ENCODE measurements at places on chromosomes 3 and 15. TPM values are rescaled to one million over a fixed set of nuclear protein-coding genes. Genes with fewer than 3 reads are reported as not detected.
A peak's percentile ranks its signal among the peaks of the same experiment; 100 is the strongest.

SPRED1 gene
- 11.2 TPM for total RNA-seq

TRPM1 gene
- total RNA-seq: 0.07 TPM

TEX9 gene
- total RNA-seq: 14.6 TPM

GNL3 gene
- total RNA-seq: 127 TPM

ZBTB11 gene
- 9.4 TPM for total RNA-seq

- DNase-seq: no peak
These were observed 72.9 kb downstream of the DAPK2 start for GRCh38 chr15:63973212-63974009.

GRCh38 chr3:188207941-188208515 lies 54.1 kb downstream of the LPP start:
- no peak for DNase-seq

- DNase-seq: peak; percentile 80
These were observed 76.0 kb downstream of the TAMM41 start for GRCh38 chr3:11770477-11771391.

DNA sequence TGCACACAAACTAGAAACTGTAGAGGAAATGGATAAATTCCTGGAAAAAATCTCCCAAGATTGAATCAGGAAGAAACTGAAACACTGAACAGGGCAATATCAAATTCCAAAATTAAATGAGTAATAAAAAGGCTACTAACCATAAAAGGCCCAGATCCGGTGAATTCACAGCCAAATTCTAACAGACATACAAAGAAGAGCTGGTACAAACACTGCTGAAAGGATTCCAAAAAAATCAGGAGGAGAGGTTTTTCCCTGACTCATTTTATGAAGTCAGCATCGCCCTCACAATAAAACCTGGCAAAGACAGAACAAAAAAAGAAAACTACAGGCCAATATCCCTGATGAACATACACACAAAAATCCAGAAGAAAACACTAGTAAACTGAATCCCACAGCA lies 462.4 kb upstream of the THBS1 start:
- DNase-seq: no peak

DNA sequence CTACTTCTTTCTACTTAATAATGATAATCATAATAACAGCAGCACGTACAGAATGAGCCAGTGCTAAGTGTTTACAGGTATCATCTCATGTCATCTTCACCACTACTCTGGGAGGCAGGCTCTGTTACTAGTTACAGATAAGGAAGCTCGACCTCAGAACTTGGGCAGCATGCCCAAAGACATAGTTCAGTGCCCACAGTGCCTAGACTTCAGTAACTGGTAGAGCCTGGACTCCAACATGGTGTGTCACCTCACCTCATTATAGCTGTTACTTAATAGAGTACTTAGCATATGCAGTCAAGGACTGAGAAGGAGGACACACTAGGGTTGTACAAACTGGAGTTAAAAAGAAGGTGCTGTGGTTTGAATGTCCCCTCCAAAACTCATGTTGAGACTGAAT lies 7.6 kb downstream of the GADL1 start:
- no peak for DNase-seq

- DNase-seq: no peak
These were observed 47.3 kb downstream of the TLE3 start for GRCh38 chr15:70050441-70050840.

- DNase-seq: no peak
These were observed 104.0 kb downstream of the CYP19A1 start for GRCh38 chr15:51234176-51234927.

DNA sequence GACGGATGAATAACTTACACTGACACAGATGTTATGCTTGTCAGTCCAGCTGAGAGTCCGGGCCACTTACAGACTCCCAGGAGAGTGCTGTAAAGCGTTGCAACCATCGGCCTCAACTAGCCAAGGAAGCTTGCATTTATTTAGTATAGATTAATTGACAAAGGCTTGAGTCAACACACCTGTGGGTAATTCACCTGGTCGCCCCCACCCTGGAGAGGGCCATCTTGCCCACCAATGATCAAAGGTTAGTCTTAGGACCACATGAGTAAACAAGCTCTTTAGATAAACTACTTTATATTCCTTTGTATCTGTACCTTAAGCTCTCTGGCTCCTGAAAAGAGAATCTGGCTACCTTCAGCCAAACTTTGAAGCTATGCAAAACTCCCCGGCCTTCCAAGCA lies 51.0 kb downstream of the PAK2 start:
- DNase-seq: no peak
